ENCODE measurements at places on chromosomes 1 and 21.

- peak; percentile 79 for DNase-seq
Observed at GRCh38 chr1:89125913-89126580, at the start of gene GBP2. GBP2 (minus strand) TSS chr1:89126114; CDS start chr1:89121966, 4,148 bp downstream.

- no peak for DNase-seq
Observed at GRCh38 chr21:16215663-16216183, 485.9 kb downstream of the USP25 start.

DNA sequence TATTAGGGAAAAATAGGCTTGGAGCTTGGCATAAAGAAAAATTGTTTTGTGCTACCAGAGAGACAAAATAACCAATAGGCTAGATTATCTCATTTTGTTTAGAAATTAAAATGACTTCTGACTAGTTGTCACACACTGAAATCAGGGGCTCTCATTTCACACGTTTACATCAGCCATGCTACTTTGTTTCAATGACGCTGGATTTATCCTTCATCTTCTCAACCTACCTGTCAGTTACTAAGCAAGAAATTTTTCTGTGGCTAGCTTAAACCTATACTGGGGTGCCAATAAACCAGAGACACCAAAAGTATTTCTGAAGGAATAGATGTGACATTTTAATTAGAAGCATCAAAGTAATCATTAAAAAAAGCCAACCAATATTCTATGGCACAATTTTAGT, 518.1 kb upstream of the NR5A2 start:
- DNase-seq = no peak

GRCh38 chr1:111505641-111506119, 2.2 kb upstream of the ADORA3 start:
- no peak for DNase-seq

DNA sequence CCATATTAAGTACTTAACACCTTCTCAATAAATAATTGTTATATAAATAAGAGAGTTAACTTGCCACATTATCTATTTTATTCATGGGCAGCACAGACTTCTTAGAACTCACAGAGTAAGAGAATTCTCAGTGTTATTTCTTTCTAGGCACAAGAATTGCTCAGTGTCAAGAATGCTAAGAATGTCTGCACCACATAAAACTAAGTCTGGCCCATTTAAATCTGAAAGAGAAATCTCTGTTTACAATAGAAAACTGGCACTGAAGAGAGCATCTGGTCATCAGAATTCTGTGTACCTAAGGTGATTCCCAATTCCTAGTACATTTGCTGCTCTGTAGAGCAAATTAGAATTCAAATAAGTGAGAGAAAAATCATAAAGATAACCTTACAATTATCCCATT, 3.8 kb downstream of the OR10K2 start:
- DNase-seq = no peak

- DNase-seq = no peak
Observed at GRCh38 chr1:46072975-46073374, 59.5 kb downstream of the PIK3R3 start.

DNA sequence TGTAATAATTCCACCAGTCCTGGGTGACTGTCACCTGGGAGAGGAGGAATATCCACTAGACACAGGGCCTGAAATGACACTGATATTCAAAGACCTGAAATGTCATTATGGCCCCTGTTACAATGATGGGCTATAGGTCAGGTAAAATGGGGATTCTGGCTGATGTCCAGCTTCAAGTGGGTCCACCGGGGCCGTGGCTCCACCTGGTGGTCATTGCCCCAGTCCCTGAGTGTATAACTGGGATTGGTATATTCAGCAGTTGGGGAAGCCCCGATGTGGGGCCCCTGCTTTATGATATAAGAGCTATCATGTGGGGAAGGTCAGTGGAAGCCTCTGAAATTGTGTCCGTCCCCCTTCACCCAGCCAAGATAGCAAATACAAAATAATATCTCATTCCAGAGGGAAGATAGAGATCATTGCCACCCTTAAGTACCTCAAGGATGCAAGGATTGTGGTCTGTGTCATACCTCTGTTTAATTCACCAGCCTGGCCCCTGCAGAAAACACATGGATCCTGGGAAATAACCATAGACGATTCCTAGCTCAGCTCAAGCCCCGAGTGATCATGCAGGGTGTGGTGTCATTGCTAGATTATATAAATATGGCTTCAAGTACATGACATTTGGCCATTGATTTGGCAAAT, 19.4 kb downstream of the PLEKHO1 start:
- peak; percentile 72 for DNase-seq

DNA sequence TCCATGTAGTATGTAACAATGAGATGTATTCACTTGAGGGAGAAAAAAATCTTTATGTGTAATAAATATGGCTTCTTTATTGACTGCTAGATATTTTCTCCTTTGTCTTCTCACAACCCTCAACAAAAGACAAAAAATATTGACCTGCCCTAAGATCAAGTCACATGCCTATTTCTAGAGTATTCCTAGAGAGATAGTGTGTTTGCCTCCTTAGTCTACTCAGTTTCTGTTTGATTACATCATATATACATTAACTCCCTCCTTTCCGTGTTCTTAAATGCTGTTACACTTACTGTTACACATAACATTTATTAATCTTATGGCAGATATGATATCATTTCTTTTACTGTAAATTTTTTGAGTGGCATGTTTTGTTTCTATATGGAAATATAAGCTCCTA, 281.6 kb upstream of the RGS18 start:
- no peak for DNase-seq

GRCh38 chr1:46724991-46725735, 6.2 kb upstream of the EFCAB14 start:
- peak; percentile 76 for DNase-seq

DNA sequence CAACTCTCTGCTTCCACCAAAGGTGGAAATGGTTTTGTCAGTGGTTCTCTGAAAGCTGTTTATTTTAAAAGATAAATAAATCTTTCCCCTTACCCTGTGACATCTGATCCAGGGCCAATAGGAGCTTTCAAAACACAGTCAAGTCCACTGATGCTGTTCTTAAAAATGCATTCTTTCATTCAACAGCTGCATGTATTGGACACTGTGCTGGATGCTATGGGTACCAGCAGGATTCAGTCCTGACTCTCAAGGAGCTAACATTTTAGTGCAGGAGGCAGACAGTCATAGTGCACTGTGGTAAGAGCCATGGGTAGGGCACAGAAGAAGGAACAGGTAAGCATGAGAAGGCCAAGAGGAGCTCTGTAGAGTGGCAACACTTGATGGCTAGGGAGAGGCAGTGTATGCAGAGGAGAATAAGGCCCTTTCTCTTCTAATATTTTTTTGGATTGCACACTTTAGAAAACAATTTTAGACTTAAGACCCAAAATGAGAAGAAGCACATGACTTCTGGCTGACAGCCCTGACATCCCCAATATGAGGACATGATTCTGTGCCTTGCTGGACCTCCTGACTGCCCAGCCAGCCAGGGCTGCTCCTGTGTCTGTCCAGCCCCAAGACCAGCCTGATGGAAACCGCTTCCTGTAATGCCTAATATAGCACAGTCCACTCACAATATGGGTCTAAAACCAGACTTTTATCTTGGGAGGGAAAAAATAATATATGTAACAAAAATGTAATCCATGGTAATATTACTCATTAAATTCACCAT, 207.3 kb downstream of the SDCCAG8 start:
- DNase-seq = no peak

GRCh38 chr1:33426916-33427315, 4.0 kb downstream of the PHC2 start:
- no peak for DNase-seq

GRCh38 chr21:35697321-35697808, 363.0 kb downstream of the SETD4 start:
- DNase-seq = peak; percentile 20

- DNase-seq = no peak
Observed at GRCh38 chr1:238960071-238960470, 426.3 kb upstream of the CHRM3 start.

- no peak for DNase-seq
Observed at GRCh38 chr1:244654108-244655038, 1.4 kb downstream of the DESI2 start.

GRCh38 chr1:50620680-50621329, 197.6 kb upstream of the DMRTA2 start:
- DNase-seq = peak; percentile 12
